Suppressor macrophage treated with lipopolysaccharide for 1 hour (primary cell): ENCODE measurements at places on chromosomes 4 and X.

DNA sequence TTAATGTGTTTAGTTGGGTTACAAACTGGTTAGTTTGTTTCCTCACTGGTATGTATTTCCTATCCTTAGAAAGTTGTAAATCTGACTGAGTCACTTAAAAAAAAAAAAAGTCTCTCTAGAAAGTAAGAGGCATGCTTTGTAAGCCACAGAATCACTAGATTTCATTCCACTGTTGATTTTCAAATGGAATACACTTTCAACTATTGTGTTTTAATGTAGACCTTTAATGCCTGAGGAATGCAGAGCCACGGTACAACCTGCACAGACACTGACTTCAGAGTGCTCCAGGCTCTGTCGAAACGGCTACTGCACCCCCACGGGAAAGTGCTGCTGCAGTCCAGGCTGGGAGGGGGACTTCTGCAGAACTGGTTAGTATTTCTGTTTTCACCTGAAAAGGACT lies 88.6 kb downstream of the HHIP start:
- DNase-seq, result no peak

GRCh38 chrX:48927736-48928382 lies 9.0 kb upstream of the PIM2 start:
- no peak for DNase-seq

GRCh38 chrX:19893727-19894126 lies 6.3 kb upstream of the SH3KBP1 start:
- DNase-seq, result no peak

DNA sequence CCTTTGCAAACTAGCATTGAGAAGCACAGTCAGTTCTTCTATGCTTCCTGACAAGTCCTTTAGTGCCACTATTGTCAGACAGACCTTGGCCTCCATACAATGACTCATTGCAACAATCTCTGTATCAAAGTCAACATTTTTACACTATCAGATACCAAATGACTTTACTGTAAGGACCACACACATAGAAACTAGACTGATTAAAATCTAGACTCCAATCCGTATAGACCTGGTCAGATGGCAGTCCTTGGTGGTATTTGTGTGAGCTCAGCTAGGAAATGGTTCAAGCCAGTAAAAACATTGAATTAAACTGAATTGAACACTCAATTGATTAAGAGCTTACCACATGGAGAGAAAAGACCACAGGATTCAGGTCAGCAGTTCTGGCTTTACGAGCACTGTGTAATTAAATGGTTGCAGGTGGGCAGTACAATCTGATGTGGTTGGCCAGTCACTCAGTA lies 549.8 kb upstream of the LCORL start:
- no peak for DNase-seq

GRCh38 chr4:1205586-1206298 lies 33.4 kb upstream of the SPON2 start:
- DNase-seq, result no peak

DNA sequence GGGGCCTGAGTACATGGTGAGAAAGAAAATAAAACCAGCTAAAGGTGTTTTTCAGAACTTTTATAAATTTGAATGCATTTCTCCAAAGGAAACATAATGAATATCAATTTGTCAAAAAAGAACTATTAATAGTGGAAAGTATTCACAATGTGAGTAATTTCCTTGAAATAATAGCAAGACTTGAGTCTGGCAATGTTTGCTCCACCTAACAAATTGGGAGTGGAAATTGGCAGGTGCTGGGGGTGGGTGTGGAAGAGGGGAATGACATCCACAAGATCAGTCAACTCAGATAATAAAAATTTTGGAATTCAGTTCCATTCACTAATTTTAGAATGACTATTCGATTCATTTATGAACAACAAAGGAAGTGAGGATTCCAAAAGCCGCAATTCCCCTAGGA lies 884.8 kb upstream of the SLIT2 start:
- no peak for DNase-seq

DNA sequence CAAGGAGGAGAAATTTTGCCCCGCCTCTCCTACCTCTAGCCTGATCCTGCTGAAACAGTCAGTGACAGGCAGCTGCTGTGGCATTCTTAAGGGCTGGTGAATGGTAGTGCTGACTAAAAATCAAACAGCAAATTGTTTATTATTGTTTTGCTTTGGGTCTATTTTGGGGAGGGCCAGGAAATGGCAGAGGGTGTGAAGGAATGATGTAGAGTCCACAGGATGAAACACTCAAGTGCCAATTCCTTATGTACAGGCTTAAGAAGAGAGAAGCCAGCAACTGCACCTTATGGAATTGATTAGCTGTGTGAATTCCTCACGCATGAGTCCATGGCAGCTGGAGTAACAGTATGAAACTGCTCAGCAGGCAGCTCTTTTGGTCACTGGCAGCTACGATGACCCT lies 39.7 kb downstream of the VEGFC start:
- DNase-seq, result no peak

GRCh38 chr4:147096667-147097604 lies 151.3 kb upstream of the TTC29 start:
- peak; percentile 45 for DNase-seq

GRCh38 chr4:184162596-184162995 lies 55.1 kb downstream of the ENPP6 start:
- peak; percentile 2 for DNase-seq

DNA sequence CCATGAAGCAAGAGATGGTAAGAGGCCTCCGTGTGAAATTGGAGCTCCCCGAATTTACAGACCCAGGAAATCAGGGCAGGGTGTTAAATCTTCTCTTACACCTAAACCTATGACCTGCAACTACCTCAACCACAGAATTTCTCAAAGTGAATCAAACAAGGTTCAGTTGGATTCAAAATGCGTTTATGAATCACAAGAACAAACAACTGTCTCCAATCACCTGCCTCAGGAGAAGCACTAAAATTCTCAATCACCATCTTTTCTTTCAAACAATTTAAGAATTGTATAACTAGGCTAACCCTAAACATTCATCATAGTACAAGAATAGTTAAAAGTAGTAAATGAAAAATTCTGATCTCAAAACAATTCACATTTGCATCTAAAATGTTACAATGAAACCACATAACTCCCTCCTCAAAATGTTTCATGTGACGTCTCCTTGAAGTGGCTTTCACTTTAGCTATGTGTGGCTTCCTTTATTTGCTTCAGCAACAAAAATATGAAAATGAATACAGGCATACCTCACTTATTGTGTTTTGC lies 19.2 kb downstream of the PPP3CA start:
- no peak for DNase-seq

DNA sequence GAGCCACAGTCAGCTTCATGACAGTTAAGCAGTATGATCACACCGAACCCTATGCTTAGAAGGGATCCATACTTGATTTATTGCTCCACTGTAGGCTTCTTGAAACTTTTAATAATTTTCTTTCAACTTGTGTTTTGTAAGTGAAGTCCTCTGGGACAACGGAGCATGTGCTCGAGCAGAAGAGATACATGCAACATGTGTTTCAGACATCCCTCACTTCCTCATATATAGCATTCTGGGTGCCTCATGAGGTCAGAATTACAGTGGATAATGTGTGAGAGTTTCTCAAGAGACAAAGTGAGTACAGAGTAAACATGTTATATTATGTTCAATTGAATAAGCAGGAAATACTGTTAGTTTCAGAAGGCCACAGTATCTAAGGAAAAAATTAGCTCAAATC lies 893.2 kb downstream of the FAT4 start:
- no peak for DNase-seq

DNA sequence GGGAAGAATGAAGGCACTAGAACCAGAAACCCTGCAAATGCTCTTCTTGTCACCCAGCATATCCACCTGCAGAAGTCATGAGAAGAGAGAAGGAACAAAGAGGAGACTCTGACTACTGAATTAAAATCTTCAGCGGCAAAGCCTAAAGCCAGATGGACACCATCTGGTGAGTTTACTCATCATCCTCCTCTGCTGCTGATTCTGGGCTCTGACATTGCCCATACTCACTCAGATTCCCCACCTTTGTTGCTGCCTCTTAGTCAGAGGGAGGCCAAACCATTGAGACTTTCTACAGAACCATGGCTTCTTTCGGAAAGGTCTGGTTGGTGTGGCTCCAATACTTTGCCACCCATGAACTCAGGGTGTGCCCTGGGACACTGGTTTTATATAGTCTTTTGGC lies 181.7 kb downstream of the AR start:
- no peak for DNase-seq

- no peak for DNase-seq
Observed at GRCh38 chr4:82706349-82707000, 92.1 kb downstream of the SCD5 start.

GRCh38 chr4:147078875-147079658 lies 133.4 kb upstream of the TTC29 start:
- DNase-seq, result no peak

DNA sequence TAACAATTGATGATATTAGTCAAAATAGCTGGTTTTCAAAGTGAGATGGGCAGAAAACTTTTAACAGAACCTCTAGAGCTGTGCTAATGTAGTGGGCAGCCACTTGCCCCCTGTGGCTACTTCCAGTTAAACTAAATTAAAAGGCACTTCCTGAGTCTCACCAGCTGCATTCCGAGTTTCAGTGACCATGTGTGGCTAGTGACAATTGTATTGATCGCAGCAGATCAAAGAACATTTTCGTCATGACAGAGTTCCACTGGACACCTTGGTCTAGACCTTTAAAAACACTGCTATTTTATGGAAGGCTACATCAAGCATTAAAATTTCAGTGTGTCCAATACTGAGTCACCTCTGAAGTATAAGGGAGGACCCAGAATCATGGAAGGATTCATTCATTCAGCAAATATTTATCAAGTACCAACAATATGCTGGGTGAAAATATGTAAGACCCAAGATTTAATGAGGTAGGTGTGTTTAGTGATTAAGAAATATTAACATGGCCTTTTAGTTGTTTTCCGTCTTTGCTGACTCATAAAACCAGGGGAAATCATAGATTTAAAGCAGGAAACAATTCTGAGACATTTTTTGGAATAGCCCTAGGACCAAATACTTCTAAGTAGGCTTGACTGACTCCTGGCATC lies 5.1 kb upstream of the FAT1 start:
- DNase-seq, result no peak

GRCh38 chr4:25090516-25090915 lies 59.8 kb upstream of the LGI2 start:
- peak; percentile 45 for DNase-seq

DNA sequence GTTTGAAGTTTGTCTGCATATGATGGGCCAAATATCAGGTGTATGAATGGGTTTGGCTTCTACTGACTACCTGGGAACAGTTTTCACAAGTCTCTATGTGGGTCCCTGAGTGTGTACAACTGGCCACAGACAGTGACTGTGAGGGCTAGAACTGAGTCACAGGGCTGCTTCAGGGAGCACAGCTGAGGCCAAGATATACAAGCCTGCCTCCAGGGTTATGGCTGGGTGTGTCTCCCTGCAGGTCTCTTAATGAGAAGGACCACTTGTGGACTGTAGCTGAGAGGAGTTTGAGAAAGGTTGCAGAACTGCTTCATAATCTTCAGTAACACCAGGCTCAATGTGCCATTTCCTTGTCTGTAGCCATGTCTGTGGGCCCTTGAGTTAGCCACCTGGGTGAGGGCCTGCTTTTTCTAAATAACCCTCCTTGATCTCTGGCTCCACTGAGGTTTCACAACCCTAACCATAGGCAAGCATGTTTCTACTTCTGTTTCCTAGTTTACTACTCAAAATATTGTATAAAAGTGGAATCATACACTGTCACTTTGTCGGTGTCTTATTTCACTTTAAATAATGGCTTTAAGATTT lies 81.3 kb downstream of the ZNF732 start:
- DNase-seq, result no peak

DNA sequence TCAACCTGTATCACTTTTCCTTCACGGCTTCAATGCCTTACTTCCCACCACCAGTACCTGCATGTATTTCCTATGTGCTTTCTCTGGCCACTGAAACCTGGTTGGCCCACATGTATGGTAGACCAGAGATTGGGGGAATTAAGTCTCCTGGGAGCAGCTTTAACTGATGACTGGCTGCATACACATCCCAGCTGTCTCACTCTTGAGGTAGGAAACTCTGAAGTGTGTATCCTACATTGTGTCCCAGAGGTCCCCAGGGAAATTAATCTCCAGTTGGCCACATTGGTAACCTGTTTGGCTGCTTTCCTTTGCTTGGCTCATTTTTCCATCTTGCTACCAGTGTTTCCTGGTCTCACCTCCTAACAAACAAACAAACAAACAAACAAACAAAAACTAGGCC lies 124.4 kb downstream of the ZNF827 start:
- no peak for DNase-seq

- DNase-seq, result no peak
Observed at GRCh38 chr4:113708250-113708649, 53.3 kb downstream of the CAMK2D start.

DNA sequence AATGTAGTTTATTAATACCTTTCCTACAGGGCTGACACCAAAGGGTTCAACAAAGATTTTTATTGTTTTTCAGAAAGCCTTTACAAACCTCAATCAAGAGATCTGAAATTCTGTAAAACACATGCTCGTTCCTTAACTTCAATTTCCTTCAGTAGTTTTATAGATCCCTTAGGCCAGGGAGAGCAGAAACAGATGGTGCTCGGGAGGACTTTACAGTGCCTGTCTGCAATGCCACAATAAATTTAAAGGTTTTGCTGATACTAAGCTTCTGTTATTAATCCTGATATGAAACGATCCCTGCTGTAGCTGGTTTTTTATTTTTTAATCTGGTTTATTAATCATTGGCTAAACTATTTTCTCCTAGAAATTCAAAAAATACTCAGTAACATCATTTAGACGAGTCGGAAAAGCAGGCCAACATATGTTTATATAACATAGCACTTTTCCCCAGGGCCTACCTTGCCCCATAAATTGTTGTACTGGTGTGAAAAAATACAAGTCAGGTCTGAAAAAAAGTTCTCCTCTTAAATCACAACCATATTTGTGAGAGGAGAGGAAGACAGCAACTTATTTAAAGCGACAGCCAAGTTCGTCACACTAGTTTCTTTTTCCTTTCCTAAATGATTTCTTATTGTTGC lies 39.8 kb downstream of the SHISA3 start:
- no peak for DNase-seq

GRCh38 chr4:141684785-141685184 lies 48.4 kb downstream of the IL15 start:
- DNase-seq, result peak; percentile 45

DNA sequence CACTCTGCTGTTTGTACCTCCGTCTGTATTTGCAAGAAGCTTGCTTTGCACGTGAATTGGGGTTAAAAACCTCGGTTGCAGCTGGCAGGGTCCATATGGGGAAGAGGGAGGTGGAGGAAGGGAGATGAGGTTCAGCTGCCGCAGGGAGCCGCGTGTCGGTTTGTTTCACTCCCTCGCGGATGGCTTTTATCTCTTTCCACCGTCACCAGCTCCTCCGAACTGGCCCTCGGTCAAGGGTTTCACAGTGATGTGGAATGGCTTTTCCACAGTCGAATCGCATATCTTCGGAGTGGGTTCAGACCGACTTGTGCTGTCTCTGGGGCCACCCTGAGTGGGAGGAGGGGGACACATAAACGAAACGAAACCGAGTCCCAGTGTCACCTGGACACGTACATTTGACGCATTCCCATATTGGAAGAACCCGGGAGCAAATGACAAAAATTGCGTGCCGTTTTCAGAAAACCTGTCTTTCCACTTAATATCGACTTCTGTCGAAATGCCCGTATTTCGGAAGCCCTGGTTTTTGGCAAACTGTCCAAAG lies 929 bp downstream of the ZBTB33 start:
- DNase-seq, result peak; percentile 26

- DNase-seq, result no peak
Observed at GRCh38 chrX:53073115-53073586, 9.0 kb upstream of the TSPYL2 start.
